ENCODE measurements at places on chromosomes 6 and 20. TPM values are rescaled to one million over a fixed set of nuclear protein-coding genes. Genes with fewer than 3 reads are reported as not detected.
A peak's percentile ranks its signal among the peaks of the same experiment; 100 is the strongest.

GRCh38 chr20:42634156-42634555 lies 555.5 kb downstream of the PTPRT start:
- no peaks in the 10 kb centered on the region for H3K27me3 ChIP-seq
- DNase-seq = no peak
- no peaks in the 10 kb centered on the region for H3K4me1 ChIP-seq

GRCh38 chr20:24662322-24662721 lies 192.9 kb downstream of the SYNDIG1 start:
- no peaks in the 10 kb centered on the region for H3K36me3 ChIP-seq
- H3K27me3 ChIP-seq = no peaks in the 10 kb centered on the region
- H3K27ac ChIP-seq = no peak overlapping the region
- no peak for DNase-seq

- H3K36me3 ChIP-seq = no peaks in the 10 kb centered on the region
- H3K4me1 ChIP-seq = no peaks in the 10 kb centered on the region
- no peaks in the 10 kb centered on the region for H3K27me3 ChIP-seq
- DNase-seq = no peak
These were observed 99.1 kb upstream of the KCNK16 start for GRCh38 chr6:39421383-39422225.

DNA sequence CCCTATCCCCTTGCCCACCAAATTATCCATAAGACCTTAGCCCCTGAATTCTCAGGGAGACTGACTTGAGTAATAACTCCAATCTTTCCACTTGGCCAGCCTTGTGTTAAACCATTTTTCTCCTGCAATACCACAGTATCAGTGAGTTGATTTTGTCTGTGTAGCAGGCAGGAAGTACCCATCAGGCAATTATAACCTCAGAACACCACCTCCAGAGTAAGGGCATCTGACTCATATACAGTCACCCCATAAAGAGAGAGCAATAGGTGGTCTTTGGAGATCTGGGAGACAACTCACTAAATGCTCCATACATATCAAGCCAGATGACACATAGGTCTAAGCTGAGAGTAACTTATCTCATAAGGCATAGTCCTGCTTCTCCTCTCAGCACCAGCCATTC lies 83.7 kb downstream of the FILIP1 start:
- no peak for DNase-seq
- H3K36me3 ChIP-seq = no peaks in the 10 kb centered on the region
- no peaks in the 10 kb centered on the region for H3K27me3 ChIP-seq
- H3K27ac ChIP-seq = no peak overlapping the region

GRCh38 chr20:1676650-1677049 lies 19.1 kb upstream of the SIRPG start:
- H3K27ac ChIP-seq = no peak overlapping the region
- H3K36me3 ChIP-seq = no peaks in the 10 kb centered on the region
- H3K4me3 ChIP-seq = no peak overlapping the region

DNA sequence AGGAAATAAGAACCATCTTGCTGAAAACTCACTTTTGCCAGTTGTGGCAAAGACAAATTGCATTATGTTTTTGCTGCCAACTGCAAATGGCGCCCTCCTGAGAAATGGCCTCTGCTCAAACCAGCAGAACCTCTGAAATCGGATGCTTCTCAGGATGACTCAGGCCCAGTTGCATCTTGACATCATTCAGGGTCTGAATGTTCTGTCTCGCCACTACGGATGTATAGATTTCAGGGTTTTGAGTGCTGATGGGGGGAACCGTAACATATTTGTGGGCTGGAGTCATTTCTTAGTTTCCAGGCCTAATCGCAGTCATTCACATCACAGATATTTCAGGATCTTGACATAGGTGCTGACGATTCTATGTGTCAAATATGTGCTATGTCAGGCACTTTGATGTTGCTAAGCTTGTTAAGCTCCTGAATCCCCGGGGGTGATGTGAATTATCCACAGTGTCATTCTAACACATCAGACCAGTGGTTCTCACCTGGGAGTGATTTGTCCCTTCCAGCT lies 207.1 kb downstream of the NFATC2 start:
- H3K27me3 ChIP-seq = no peaks in the 10 kb centered on the region
- DNase-seq = peak; percentile 41
- no peak overlapping the region for H3K4me3 ChIP-seq

Gene NOX3
- total RNA-seq = not detected

Gene LINC00237
- not detected for total RNA-seq

Gene TPBG
- 84.1 TPM for total RNA-seq

Gene LTB
- 3.7 TPM for total RNA-seq
